Left kidney (tissue), 8 donors: ENCODE measurements at places on chromosomes 3 and 15.

- DNase-seq: no peak
Observed at GRCh38 chr3:71011565-71012287, 571.8 kb downstream of the FOXP1 start.

GRCh38 chr3:52006017-52006819 lies 10.5 kb upstream of the RPL29 start:
- no peak for DNase-seq

- no peak for DNase-seq
Observed at GRCh38 chr3:122251428-122251827, 68.0 kb downstream of the CASR start.

- no peak for DNase-seq
Observed at GRCh38 chr15:45854455-45855202, 219.8 kb downstream of the SQOR start.

- no peak for DNase-seq
Observed at GRCh38 chr3:106678657-106679390, 698.4 kb upstream of the CCDC54 start.

DNA sequence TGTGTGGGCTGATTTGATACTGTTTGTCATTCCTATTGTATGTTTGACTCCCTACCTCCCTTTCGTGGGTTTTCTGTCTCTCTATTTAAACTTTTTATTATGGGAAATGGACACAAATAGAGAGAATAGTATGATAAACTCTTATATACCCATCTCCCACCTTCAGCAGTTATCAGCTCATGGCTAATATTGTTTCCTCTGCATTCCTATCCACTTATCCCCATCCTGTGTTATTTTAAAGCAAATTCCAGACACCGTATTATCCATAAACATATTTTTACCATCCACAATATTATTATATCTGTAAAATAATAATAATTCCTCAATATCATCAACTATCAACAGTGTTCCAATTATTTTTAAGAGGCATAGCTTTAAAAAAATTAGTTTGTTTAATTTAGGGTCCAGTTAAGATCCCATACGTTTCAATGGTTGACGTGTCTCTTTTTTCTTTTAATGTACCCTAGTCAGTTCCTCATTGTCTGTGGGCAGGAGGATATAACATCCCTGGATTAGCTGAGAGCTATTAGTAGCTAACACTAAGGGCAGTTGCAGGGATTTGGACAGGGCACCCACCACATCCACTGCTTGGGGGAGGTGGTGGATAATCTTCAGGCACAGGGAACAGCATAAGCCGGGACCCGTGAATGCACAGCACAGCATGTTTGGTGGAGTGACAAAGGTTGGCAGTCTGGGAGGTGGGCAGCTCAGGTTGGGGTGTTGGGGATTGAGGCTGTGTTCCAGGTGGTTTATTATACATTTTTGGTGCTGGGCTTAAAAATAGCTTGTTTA lies 23.5 kb downstream of the PLCL2 start:
- no peak for DNase-seq

DNA sequence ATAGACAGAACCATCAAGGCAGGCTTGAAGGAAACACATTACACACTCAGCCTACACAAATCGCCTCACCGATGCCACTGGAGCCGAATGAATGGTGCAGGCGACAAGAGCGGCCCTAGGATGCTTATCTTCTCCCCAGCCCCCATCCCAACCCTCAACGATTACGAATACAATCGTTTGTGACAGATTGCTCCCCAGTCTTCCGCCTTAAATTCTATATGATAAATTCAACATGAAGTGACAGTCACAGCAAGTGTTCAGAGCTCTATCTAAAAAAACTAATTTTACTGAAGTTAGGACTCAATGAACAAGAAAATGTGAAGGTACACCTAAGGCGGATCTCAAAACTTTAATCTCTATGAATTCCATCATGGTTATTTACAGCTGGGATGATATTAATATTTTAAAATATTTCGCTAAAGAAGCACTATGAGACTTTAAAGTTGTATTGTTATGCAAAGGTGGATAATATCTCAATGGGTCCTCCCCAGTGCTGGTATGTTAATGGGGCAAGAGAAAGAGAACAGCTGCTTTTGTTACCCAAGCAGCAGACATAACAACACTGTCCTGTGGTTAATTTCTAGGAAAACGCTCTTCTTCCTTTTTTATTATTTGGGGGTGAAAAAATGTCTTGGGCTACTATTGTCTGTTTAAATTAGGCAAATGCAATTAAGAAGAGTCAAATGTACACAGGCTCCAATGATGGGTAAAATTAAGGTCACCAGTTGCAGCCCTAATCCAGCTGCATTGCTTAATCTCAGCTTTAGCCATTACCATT lies 147.6 kb upstream of the NR2F2 start:
- no peak for DNase-seq

- DNase-seq: no peak
Observed at GRCh38 chr15:95489103-95489502, 841.4 kb upstream of the NR2F2 start.
